ENCODE measurements at places on chromosomes 1 and 21. TPM values are rescaled to one million over a fixed set of nuclear protein-coding genes. Genes with fewer than 3 reads are reported as not detected.

The LCE2C gene
- total RNA-seq = not detected

The LRRIQ3 gene
- 5.7 TPM for total RNA-seq

The RBM11 gene
- total RNA-seq = 4.1 TPM

The PSRC1 gene
- total RNA-seq = 40.0 TPM

The SPRR1A gene
- total RNA-seq = not detected

The GTF2B gene
- 29.8 TPM for total RNA-seq

The C1orf94 gene
- total RNA-seq = not detected

The FAM72A gene
- total RNA-seq = 0.27 TPM

The KANK4 gene
- 6.8 TPM for total RNA-seq

The SLC45A1 gene
- total RNA-seq = 4.3 TPM

The ITLN2 gene
- 2.4 TPM for total RNA-seq

The MACF1 gene
- 154 TPM for total RNA-seq

The CCDC185 gene
- 2.7 TPM for total RNA-seq

The REN gene
- not detected for total RNA-seq

The MFAP2 gene
- 6.3 TPM for total RNA-seq

The SPRR2G gene
- not detected for total RNA-seq

The MROH9 gene
- not detected for total RNA-seq

The CEP350 gene
- 67.4 TPM for total RNA-seq

The ADAMTS5 gene
- 3.0 TPM for total RNA-seq

The GJA9 gene
- 0.09 TPM for total RNA-seq

The TNFRSF1B gene
- 10.9 TPM for total RNA-seq

The SRRM1 gene
- total RNA-seq = 119 TPM

The LCE2A gene
- total RNA-seq = not detected

The MTARC2 gene
- 44.4 TPM for total RNA-seq

The ALDH4A1 gene
- total RNA-seq = 15.7 TPM

The CHD5 gene
- total RNA-seq = 17.0 TPM

The KCNE1 gene
- total RNA-seq = 0.32 TPM

The CD84 gene
- total RNA-seq = 1.2 TPM

The C8A gene
- total RNA-seq = not detected

The C1orf141 gene
- total RNA-seq = not detected

The TFB2M gene
- 15.1 TPM for total RNA-seq

The STUM gene
- total RNA-seq = 1.9 TPM

The SLC2A5 gene
- 25.4 TPM for total RNA-seq

The TOMM40L gene
- total RNA-seq = 7.5 TPM

The ERO1B gene
- total RNA-seq = 12.0 TPM

The TMOD4 gene
- total RNA-seq = 1.7 TPM

The KRTAP13-2 gene
- not detected for total RNA-seq

The S100A10 gene
- total RNA-seq = 72.1 TPM

The TNFSF18 gene
- total RNA-seq = not detected

The OR2T11 gene
- total RNA-seq = not detected

The CRP gene
- 0.55 TPM for total RNA-seq

The APOBEC4 gene
- not detected for total RNA-seq

The KPRP gene
- total RNA-seq = not detected

The IFT25 gene
- 18.9 TPM for total RNA-seq

The OPRD1 gene
- total RNA-seq = 0.09 TPM

The FMOD gene
- total RNA-seq = 40.8 TPM

The L1TD1 gene
- total RNA-seq = 0.27 TPM

The RIPK4 gene
- 52.6 TPM for total RNA-seq

The ZNF683 gene
- total RNA-seq = 4.8 TPM

The SPRR4 gene
- total RNA-seq = not detected

The IGSF9 gene
- 7.6 TPM for total RNA-seq

The FGR gene
- total RNA-seq = 4.0 TPM

The ARHGEF11 gene
- total RNA-seq = 92.6 TPM

The HMGN1 gene
- total RNA-seq = 270 TPM

The CENPL gene
- total RNA-seq = 9.4 TPM

The DIRAS3 gene
- 2.8 TPM for total RNA-seq

The TRIM58 gene
- total RNA-seq = 0.36 TPM

Measured in prostate gland (tissue), 2 donors.